Mucosa of gallbladder (tissue), 1 donor: ENCODE measurements at places on chromosomes 2 and 18. TPM values are rescaled to one million over a fixed set of nuclear protein-coding genes. Genes with fewer than 3 reads are reported as not detected.

DNA sequence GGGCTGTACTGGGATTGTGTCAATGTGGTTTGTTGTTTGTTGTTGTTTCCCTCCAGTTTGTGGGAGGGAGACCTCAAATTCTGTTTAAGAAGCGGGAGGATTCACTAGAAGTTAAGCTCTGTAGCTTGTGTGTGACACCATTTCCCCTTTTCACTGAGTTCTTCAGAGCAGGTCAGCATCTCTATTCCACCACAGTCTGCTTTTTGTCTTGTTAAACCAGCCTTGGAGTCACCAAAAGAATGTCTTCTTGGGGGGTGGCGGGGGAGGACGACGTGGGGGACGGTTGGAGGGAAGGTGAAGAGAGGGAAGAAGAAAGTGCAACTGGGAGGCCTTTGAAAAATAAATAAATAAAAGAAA lies 2.3 kb upstream of the BCL11A start:
- no peak for DNase-seq

GRCh38 chr2:47198985-47199451 lies 43.9 kb upstream of the STPG4 start:
- DNase-seq, result no peak

GRCh38 chr2:237904831-237905599 lies 45.6 kb downstream of the RAMP1 start:
- DNase-seq, result peak; percentile 65

Gene HOXD3
- 3.2 TPM for total RNA-seq

DNA sequence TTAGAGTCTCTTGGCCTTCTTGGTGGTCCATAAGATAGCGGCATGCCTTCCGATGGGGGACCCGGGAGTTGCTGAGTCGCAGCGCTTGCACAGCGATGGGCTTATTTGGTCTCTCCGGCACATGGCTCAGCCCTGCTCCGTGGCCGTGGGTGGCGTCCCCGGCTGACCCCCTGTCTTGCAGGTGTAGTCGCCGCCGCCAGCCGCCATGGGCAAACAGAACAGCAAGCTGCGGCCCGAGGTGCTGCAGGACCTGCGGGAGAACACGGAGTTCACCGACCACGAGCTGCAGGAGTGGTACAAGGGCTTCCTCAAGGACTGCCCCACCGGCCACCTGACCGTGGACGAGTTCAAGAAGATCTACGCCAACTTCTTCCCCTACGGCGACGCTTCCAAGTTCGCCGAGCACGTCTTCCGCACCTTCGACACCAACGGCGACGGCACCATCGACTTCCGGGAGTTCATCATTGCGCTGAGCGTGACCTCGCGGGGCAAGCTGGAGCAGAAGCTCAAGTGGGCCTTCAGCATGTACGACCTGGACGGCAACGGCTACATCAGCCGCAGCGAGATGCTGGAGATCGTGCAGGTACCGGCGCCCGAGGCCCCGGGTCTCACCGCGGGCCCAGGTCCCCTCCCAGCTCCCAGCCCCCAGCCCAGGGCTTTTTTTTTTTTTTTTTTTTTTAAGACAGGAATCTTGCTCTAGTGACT lies 28.4 kb downstream of the ODC1 start:
- DNase-seq, result no peak

- no peak for DNase-seq
Observed at GRCh38 chr2:222381566-222381965, 42.8 kb upstream of the SGPP2 start.

DNA sequence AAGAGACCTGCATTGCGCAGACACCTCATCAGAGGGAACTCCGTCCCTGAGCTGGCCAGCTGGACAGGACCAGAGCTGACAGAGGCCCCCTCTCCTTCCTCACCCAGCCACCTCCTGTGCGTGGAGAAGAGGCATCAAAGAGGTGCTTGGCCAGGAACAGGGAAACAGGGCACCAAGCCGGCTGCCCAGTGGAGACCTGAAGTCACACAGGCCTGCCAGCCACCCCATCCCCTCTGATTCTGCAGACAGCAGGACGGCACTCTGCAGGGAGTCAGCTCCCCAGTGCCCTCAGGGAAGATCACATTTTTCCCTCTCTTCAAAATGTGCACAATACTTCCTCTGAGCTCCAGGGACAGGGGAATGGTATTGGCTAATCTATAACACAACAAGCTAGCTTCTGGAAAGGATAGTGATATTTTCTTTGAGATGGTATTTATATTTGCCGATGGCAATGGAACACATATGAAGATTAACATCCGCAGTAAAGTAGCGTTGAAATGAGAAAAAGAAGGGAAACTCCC lies 30.5 kb downstream of the SLC1A4 start:
- no peak for DNase-seq

DNA sequence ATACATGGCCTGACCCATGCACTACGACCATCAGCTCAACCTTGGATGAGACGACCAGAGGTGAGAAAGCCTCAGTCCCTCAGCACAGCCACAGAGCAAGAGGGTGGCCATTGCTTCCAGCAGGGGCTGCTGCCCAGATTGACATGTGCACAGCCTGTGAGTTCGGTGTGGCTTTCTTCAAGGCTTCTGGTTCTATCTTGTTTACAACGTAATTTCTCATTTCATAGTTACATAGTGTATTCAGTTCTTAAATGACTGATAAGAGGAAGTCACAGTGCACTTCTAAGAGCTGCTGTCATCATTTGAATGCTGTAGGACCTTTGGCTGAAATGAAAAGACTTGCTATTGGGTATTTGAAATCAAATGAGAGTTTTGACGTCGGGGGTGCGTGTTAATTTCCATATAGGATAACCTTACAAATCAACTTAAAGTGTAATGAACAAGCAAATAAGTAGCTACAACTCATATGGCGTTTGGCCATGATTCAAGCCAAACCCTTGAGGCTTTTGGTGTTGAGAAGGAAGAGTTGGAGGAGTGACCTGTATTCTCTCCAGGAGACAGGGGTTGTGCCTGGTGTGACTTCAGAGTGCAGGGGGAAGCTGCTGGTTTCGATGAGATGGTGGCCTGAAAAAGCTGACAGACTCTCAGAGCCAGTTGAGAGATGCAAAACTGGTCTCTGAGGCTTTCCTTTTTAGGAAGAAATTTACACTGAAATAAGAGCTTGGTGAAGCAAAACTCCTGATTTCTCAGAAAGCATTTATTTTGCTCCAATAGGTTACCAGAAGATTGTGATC lies 51.0 kb downstream of the TSHZ1 start:
- DNase-seq, result no peak

GRCh38 chr2:122481717-122482116 lies 726.3 kb downstream of the TSN start:
- no peak for DNase-seq

DNA sequence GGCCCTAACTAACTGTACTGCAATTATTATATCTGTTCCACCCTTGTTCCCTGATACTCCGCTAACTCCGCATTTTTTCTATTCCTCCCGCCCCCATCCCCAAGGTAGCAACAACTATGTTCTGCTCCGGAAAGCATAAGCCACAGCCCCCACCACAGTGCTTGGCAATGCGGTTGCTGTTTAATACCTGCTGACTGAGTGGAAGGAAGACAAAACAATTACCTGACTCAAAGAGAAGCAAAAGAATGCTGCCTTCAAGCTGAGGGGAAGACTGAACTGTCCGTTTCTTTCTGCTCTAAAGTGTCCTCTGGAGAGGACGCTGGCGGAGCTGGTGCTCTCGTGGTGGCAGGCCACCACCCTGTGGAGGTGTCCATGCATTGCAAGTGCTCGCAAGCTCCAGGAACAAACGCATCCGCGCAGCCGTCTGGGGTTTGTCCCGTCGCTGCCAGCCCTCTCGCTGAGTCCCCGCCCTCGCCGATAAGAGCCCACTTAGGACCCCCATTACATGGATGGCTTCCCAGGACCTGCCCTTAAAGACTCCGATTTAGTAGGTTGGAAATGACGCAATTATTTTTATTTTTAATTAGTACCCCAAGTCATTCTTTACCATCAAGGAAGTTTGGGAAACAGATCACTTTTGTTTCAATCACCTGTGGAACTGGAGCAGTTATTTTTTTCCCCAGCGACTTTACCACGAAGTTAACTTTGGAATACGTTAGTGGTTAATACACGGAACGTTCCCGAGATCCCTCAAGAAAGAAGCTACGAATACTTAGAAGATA lies 1.6 kb upstream of the MYL12A start:
- DNase-seq, result peak; percentile 91

DNA sequence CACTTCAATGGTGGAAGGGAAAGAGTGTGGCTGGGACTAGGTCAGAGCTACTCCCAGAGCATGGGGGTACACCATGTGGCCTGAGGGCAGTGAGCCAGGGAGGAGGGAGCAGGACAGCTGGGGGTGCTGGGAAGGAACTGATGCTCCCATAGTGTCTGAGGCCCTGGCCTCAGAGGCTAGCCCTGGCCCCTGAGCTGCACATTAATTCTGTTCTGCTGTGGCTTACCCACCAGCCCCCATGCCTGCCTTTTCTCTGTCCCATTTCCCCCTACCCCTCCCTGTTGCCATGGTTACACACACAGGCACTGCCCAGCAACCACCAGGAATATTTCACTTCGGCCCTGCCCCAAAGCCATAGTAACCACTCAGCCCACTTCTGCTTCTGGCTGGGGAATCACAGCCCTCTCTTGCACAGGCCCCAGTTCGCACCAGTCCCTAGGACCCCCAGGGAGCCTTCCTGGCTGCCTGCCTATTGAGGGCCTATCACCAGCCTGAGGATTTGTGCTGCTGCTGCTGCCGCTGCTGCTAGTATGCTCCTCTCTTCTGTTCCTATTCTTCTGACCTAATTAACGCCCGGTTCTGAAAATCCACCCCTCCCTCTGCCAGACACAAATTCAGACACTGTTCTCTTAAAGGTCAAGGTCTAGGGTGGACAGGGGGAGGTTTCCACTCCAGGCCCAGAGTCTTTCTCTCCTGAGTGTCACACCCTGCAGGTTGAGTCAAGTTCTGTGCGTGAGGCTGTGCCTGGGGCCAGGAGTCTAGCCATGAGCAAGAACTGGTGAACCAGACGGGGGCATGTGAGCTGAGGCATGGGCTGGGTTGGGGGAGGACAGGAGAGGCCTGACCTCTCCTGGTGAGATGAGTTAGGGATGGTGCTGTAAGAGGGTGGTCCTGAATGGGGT lies 87.1 kb upstream of the MCFD2 start:
- no peak for DNase-seq

GRCh38 chr2:118580651-118581050 lies 266.8 kb downstream of the EN1 start:
- no peak for DNase-seq

GRCh38 chr2:130875935-130876334 lies 39.2 kb downstream of the ARHGEF4 start:
- DNase-seq, result no peak

Gene PDE11A
- total RNA-seq, result 2.8 TPM

Gene TMEM37
- 149 TPM for total RNA-seq

DNA sequence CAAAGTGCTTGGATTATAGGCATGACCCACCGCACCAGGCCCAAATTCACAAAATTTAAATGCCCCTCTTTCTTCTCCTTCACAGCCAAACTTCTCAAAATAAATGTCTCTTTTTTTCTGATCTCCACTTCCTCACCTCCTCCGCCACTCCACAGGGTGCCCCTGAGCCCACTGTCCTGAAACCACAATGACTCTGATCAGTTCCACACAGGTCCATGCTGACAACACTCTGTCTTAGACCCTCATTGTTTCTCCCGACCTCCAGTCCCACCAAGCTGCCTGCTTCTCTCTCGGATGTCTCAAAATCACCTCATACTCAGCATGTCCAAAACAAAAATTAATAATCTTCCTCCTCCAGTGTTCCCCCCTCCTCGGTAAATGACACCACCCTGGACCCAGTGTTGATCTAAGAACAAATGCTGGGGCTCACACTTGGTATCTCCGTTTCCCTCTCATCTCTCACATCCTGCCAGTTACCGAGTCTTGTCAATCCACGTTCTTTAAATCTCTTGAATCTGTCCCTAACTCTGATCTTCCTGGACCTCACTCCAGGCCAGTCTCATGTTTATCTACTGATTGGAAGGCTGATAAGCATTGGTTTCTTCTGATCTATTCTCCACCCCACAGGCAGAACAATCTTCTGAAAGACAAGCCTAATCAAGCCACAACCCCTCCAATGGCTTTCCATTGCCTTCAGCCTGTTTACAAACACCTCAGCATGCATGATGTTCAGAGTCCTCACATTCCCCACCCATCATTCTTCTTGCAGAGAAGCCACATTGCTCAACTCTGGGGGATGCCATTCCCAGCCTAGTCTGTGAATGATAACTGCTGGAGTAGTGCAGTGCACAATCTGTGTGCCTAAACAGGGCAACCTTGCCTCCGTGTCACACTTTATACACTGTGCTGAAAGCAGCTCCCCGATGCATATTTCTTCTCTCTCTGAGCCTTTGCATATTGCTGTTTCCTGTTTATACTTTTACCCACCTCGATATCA lies 12.4 kb upstream of the ANKRD44 start:
- no peak for DNase-seq

Gene KCNF1
- 0.63 TPM for total RNA-seq

- DNase-seq, result no peak
Observed at GRCh38 chr18:9915291-9916076, 1.7 kb downstream of the VAPA start.

- DNase-seq, result no peak
Observed at GRCh38 chr18:64037812-64038414, 68.0 kb downstream of the SERPINB8 start.

GRCh38 chr18:73944715-73945114 lies 202.9 kb downstream of the FBXO15 start:
- no peak for DNase-seq

DNA sequence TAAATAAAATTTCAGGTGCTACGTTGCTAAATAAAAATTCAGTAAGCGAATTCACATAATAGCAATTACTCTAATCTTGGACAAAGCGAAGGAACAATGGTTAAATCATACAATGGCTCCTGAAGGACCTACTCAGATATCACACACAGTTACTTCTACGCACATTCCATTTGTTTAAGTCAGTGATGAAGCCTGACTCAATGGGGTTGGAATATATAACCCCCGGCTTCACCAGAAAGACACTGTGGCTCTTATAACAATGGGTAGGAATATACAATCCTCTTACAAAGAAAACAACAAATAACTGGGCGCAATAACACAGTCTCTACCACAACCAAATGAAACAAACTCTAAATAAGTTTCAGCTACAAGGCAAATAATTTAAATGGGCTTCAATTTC lies 349.5 kb downstream of the IRS1 start:
- DNase-seq, result no peak

GRCh38 chr2:172783165-172783898 lies 47.7 kb downstream of the RAPGEF4 start:
- DNase-seq, result no peak

DNA sequence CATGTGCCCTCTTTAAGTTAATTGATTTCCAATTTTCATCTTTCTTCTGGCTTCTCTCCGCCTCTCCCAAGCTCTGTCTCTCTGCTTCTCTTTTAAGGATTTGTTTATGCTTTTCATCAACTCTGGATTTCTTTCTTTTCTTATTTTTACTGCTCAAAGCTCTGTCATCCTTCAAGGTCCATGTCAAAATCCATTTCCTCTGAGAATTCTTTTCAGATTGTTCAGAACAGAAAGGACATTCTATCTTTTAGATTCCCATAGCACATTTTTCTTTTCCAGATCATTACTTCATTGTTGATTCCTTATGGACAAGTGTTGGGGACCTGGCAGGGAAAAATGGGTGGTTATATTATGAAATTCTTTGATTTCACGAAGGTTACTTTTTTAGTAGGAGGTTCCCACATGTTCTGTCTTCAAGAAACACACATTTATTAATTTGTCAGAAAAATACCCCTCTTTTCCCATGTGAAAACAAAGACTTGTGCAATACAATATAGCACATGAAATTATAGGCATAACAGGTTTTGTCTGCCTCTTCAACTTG lies 12.3 kb downstream of the PMAIP1 start:
- no peak for DNase-seq
